GM06990 (cell line): ENCODE measurements at places on chromosomes 1 and 21.

GRCh38 chr21:33247599-33247998, 17.9 kb downstream of the IFNAR2 start:
- no peak for DNase-seq

DNA sequence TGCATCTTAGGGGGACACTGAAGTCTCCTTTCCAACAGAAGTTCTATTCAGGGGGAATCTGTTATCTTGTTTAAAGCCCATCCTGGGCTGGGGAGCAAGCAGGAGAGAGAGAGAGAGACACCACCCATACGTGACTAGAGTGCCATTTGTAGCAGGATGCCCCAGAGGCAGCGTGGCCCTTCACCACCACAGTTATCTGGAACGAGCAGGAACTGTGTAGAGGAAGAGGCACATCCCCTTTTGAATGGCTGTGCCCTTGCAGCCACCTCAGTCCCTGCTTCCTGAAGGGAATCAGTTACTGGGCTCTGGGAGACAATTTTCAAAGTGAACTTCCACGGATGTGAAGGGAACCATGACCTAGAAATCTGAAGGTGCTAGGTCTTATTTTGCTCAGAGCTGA, 19.4 kb upstream of the LAMTOR5 start:
- no peak for DNase-seq

DNA sequence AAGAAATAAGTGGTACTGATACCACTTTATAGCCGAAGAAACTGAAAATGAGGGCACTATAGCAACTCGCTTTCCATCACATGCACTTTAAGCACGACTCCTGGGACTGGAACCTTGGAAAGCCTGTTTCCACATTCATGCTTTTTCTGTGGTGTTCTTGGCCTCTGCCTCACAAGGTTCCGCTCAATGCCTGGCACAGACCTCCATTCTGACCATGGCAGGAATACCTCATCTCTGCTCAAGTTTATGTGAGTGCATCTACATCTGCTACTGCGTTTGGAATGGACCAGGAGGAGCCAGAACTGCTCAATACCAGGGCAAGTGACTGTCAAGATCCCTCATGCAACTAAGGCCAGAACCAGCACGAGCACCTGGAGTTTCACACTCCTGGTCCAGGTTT, 11.6 kb downstream of the NGF start:
- no peak for DNase-seq

GRCh38 chr1:43582162-43582566, 51.5 kb downstream of the PTPRF start:
- peak; percentile 38 for DNase-seq

GRCh38 chr1:152506899-152507498, 3.6 kb upstream of the LCE5A start:
- DNase-seq, result no peak

GRCh38 chr1:36760081-36760480, 274.2 kb downstream of the GRIK3 start:
- no peak for DNase-seq

DNA sequence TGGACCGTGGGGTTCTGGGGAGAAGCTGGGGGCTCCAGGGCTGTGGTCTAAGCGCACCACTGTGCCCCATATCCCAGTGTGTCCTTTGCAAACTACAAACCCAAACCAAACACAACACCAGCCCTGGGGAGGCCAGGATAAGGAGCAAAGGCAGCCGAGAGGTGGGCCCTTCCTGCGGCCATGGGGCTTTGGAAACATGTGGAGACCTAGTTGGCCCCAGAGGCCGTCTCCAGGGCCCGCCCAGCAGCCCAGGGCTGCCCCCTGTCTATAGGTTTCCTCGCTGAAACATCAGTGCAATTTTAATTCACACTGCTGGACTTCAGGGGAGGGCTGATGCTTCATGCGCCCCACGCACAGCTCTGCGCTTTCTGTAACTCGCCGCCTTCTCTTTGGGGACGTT, 61.3 kb downstream of the PRDM16 start:
- no peak for DNase-seq

- DNase-seq, result no peak
Measured at GRCh38 chr1:49016030-49016977, 239.6 kb upstream of the BEND5 start.

- DNase-seq, result no peak
Measured at GRCh38 chr1:118739501-118739900, 248.6 kb downstream of the TBX15 start.

DNA sequence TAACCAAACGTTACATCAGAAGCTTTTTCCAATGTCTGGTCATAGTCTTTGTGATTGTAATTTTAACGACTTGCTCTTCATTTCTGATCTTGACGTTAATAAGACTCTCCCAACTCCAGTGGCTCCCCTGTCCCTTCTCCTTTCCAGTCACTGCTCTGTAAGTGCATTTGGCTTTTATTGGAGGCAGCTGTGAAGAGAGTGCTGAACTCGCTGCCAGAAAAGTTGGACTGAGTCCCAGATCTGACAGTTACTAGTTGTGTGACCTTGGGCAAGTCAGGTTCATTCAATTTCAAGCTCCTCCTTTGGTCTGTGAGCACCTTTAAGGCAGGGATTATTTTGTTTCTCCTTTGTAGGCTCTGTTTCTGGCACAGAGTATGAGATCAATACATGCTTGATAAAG, 109.6 kb upstream of the TSPAN2 start:
- no peak for DNase-seq

DNA sequence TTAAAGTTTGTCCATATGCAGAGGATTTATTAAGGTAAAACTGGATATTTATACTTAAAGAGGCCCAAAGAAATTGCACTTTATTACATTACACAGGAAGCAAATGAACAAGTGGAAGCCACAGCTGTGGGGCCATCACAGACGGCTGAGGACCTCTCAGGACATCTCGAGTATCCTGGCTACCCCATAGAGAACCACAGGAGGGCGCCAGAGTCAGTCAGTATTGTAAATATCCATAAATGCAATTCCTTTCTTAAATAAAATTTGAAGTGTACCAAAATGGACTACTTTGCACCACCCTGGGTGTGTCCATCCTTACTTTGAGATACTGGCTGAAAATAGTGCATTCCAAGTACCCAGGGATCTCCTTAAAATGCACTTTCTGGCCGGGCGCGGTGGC, 257.2 kb downstream of the MRPL39 start:
- no peak for DNase-seq

DNA sequence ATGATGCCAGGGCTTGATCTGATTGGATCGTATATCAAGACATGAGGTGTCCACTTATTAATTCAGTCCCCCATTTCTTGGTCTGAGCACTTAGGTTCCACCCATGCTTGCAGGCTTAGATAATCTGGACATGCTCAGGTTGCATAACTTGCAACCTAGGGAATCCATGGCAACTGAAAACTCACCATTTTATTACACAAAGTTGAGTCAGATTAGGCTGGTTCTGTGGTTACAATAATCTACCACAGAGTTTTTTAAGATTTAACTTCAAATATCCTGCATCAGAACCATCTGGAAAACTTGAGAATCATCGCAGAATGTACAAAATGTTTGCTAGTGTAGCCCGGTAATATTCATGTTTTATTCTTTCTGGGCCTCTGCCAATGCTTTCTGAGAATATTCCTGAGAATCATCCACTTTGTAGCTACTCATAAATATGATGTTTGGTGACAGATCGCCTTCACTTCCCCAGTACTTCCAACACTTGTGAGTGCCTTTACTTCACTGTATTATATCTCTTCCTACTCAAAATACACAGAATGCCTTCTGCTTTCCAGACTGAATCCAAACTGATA, 707.2 kb upstream of the ADAMTS5 start:
- DNase-seq, result no peak

DNA sequence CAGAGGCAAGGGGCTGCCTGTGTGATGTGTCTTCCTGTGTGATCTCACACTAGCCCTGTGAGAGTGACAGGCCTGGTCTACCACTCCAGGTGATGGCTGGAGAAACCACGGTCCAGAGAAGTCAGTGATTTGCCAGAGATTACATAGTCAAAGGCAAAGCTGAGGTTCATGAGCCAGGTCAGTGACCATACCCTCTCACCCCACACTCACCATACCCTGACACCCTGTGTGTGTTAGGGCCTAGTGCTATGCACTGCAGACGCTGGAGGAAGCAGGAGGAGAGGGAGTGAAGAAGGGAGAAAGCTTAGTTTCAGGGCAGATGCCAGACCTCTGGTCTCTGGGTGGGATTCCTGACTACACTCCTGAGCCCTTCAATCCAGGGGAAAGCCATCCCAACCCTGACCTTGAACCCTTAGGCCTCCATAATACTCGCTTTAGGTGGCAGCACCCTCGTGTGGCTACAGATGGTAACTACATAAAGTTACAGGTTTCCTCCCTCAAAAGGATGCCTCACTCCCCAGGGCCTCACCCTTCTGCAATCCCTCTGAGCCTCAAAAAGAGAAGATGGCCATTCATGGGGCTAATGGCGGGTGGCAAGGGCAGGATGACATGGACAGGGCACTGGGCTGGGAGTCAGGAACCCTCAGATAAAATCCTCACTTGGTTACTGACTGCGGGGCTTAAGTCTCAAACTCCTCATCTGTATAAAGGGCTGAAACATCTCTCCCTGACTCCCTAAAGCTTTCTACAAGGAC, 20.8 kb upstream of the SDC3 start:
- no peak for DNase-seq

DNA sequence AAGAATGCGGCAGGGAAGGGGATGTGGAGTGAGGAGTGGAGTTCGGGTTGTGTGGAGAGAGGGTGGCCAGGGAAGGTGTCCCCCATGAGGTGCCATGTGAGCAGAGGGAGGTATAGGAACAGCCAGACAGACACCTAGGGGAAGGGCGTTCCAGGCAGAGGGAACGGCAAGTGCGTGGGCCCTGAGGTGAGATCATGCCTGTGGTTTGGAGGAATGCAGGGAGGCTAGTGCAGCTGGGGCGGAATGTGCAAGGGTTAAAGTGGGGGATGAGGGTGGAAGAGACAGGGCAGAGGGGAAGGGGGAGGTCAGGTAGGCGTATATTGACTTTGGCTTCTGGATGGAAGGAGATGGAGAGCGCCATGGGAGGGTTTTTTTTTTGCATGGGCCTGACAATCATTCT, 31.6 kb upstream of the PADI6 start:
- DNase-seq, result no peak

- no peak for DNase-seq
Measured at GRCh38 chr1:225388372-225388771, 39.5 kb downstream of the LBR start.

- DNase-seq, result peak; percentile 48
Measured at GRCh38 chr1:194289569-194290266, 1103.3 kb upstream of the B3GALT2 start.

- DNase-seq, result no peak
Measured at GRCh38 chr1:162930532-162930931, 69.6 kb upstream of the CCDC190 start.

- no peak for DNase-seq
Measured at GRCh38 chr1:182855911-182856310, 16.8 kb downstream of the DHX9 start.

- DNase-seq, result no peak
Measured at GRCh38 chr1:214377485-214377884, 96.5 kb downstream of the SMYD2 start.

DNA sequence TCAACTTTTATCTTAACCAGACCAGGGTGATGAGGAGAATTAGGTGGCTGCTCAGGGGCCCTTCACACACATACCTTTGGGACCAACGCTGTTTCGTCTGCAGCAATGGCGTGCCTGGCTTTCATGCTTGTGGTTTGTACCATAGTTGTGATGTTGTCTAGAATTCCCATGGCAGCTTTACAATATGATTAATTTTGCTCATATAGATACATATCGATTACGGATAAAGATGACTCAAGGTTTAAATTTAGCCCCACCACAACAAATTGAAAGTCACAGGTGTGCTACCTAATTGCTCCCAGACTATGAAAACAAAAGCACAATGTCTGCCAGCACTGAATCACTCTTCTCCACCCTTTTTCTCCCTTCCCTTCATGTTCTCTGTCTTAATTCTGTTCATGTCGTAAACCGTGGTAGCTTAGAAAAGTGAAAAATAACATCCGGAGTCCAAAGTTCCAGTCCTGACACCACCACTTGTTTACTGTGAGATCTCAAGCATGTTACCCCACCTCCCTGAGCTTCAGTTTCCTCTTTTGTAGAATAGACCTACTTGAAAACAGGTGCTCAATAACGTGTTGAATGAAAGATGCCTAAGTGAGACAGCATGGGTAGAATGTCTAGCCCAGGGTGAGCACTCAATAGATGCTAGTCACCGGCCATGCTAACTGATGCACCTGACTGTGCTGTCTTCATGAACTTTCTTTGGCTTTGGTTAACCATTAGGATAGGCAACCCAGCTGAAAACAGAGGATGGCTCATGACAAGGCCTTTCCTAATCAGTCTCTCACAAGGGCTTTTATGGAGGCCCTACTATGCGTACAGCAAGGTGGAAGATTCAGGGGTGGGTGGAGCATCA, 22.1 kb upstream of the JUN start:
- peak; percentile 68 for DNase-seq

- no peak for DNase-seq
Measured at GRCh38 chr1:229205854-229206253, 65.1 kb upstream of the RAB4A start.

- DNase-seq, result no peak
Measured at GRCh38 chr21:16821588-16821987, 691.3 kb upstream of the CXADR start.

- DNase-seq, result peak; percentile 30
Measured at GRCh38 chr1:67194209-67194863, 28.1 kb downstream of the IL23R start.

DNA sequence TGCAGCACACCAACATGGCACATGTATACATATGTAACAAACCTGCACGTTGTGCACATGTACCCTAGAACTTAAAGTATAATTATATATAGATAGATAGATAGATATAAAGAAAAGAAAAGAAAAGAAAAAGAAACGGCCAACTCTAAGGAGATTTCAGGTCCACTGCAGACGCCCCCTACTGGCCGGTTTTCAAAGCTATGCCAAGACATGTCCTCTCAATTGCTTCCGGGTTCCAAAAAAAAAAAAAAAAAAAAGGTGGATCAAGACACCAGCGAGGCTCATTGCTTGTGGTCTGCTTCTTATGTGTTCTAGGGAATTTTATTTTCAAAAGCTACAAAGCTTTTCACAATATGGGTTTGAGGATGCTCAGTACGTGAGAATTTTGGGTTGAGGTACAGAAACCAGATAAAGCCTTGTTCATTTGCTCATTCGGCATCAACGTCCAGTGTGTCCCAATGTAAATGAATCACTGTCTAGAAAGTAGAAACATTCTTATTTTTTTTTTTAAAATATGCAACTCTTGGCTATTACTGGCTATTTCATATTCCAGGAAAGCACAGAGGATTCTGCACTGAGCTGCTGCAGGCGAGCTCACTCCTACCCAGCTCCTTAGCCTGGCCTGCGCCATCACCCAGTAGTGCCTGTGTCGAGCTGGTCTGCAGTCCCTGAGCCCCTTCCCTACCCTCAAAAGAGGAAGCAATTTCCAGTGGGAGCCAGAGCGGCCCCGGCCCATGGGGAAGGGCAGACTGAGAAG, 643.0 kb downstream of the KIF26B start:
- no peak for DNase-seq

GRCh38 chr1:98002288-98002687, 81.5 kb upstream of the DPYD start:
- no peak for DNase-seq
